Brain (organoid and tissue), 16 donors: ENCODE measurements at places on chromosomes 3 and 15.

GRCh38 chr3:37511463-37511920 is 337.1 kb upstream of the LRRFIP2 start:
- peak; percentile 92 for DNase-seq

- DNase-seq, result no peak
These were observed 99.1 kb downstream of the DNASE1L3 start for GRCh38 chr3:58111513-58112184.

DNA sequence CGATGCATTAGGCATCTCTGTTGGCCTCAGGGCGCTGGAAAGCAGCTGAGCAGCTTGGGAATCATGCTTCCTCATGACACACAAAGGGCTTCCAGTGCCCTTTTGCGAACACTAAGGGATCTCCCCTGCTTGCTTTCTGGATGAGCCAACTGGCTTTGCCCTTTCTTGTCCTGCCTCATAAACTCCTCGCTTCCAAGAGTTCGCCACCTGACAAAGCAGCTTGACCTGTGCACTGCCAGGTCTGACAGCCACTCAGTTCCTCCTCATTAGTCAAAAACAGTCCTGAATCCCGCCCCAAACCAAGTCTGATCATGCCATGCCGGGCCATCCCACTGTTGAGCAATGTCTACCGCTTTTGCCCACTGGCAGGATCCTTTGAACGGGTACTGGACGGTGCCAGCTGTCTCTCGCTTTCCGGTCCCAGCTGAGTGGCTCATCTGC is 265.4 kb upstream of the LYSMD4 start:
- DNase-seq, result no peak

DNA sequence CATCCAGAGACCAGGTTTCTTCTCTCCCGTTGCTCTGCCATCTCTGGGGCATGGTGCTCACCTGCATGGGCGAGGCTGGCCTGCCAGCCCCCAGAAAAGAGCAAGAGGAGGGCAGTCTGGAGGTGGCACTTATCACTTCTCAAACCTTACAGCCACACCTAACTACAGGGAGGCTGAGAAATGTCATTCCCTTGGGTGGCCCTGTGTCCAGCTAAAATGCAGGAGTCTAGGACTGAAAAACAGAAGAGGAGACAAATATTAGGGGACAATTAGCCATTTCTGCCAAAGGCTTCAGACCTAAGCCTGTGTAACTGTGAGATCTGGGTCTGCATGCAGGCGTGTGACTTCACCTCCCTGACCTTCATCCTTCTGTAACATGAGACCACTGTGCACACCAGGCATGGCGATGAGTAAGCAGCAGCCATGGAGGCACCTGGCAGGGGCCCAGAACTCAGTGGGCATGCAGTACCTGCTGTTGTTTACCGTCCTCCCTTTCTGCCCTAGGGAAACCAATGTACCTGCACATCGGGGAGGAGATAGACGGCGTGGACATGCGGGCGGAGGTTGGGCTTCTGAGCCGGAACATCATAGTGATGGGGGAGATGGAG is 83.4 kb downstream of the MESD start:
- DNase-seq, result no peak

GRCh38 chr3:32113981-32114545 is 7.6 kb downstream of the GPD1L start:
- DNase-seq, result no peak
